A549 treated with GW870086 at 1 μM for 4 hours (cell line): ENCODE measurements at places on chromosomes 16 and 17. TPM values are rescaled to one million over a fixed set of nuclear protein-coding genes. Genes with fewer than 3 reads are reported as not detected.

The TRPV2 gene
- total RNA-seq, result 0.35 to 0.78 TPM (median 0.55 TPM) in 5 replicates

The KCNH6 gene
- not detected in 5 replicates for total RNA-seq

The KRT16 gene
- total RNA-seq, result 0.64 to 1.8 TPM (median 1.3 TPM) in 5 replicates

The CES2 gene
- 26.9 to 35.6 TPM (median 31.3 TPM) in 5 replicates for total RNA-seq

The CTRB2 gene
- not detected in 5 replicates for total RNA-seq

The DNASE1L2 gene
- 0.80 to 1.7 TPM (median 1.6 TPM) in 5 replicates for total RNA-seq

The WFIKKN2 gene
- total RNA-seq, result not detected in 5 replicates

The ARHGDIG gene
- total RNA-seq, result 1.7 to 3.2 TPM (median 2.5 TPM) in 5 replicates

The CCDC78 gene
- 4.2 to 7.7 TPM (median 5.6 TPM) in 5 replicates for total RNA-seq

The CACNG1 gene
- 0.10 to 0.16 TPM in 2 of 5 replicates, not detected in the others for total RNA-seq

The SYT17 gene
- total RNA-seq, result 9.2 to 14.9 TPM (median 12.7 TPM) in 5 replicates

The CACNG5 gene
- total RNA-seq, result not detected in 5 replicates

The TMC7 gene
- total RNA-seq, result 6.6 to 9.5 TPM (median 8.3 TPM) in 5 replicates

The KIF18B gene
- 28.5 to 39.8 TPM (median 35.4 TPM) in 5 replicates for total RNA-seq

The C17orf50 gene
- 0.14 to 0.48 TPM (median 0.30 TPM) in 5 replicates for total RNA-seq
